Left ventricle myocardium superior (tissue), 1 donor: ENCODE measurements at places on chromosomes 5 and 9.

GRCh38 chr9:76099516-76099915 is 209.0 kb downstream of the PCSK5 start:
- no peak for DNase-seq

DNA sequence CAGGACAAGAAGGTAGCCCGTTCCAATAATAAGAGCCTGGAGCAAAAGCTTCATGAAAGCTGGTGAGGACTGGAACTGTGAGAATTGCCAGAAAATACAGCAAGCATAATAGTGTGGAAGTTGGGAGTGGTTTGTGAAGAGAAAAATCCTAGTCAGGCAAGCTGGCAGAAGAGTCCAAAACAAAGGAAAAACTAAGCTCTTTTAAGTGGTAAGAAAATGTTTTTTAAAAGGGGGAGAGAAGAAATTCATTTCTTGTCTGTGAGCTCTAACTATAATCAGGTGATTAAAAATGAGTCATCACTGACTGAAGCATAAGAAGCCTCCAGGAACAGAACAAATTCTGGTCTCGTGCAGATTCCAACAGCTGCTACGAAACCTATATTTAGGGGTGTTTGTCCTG is 102.6 kb downstream of the CAAP1 start:
- DNase-seq = no peak

DNA sequence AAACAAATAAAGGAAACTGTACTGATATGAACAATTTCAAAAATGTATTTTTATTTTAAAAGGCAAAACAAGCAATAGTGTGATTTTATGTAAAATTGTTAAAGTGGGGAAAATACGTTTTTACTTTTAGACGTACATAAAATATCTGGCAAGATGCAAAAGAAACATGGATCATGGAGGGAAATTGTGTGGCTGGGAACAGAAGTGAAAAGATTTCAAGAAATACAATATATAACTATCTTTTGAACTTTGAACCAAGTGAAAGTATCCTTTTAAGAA is 1.5 kb upstream of the ZNF367 start:
- DNase-seq = no peak

DNA sequence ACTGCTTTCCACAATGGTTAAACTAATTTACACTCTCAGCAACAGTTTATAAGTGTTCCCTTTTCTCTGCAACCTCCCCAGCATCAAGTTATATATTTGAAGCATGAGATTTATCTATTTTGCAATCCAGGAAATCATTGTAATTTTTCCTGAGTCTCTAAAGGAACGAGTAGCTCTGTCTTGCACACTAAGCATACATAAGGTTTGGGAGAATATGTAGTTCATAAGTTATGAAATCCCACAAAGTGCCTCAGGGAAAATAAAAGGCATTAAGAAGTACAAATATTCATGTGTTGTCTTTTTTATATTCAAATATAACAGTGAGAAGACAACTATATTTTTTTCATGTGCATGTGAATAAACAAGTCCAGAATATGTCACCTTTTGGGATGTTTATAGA is 377.1 kb upstream of the RORB start:
- no peak for DNase-seq

DNA sequence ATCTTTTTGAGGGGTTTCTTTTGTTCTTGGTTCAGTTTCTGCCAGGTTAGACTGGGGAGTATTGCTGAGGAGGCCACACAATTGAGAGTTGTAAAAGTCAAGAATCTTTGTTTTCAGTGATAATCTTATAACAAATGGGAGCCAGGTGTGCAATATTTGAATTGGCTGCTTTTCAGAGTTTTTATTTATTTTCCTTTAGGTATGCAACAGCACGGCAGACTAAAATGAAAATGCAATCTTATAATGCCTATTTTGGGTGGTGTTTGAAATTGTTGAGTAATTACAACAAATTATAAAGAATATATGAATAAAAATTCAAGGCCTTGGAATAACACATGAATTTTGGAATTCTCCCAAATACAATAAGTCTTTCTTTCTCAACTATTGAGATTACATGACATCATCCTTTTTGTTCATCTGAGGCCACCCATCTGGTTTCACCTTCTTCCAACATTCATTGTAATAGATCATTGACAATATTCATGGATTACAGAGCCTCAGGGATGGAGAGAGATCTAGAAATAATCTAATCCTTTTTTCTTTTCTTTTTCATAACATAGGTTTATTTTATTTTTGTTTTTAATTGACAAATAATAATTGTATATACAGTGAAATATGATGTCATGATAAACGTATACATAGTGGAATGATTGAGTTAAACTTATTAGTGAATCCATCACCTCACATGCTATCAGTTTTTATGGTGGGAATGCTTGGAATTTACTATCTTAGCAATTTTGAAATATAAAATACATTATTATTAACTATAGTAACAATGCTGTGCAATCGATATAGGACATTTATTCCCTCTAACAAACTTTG is 1061.0 kb downstream of the NR2F1-AS1 start:
- DNase-seq = no peak

- DNase-seq = no peak
These were observed 11.0 kb downstream of the LPCAT1 start for GRCh38 chr5:1512541-1513291.

DNA sequence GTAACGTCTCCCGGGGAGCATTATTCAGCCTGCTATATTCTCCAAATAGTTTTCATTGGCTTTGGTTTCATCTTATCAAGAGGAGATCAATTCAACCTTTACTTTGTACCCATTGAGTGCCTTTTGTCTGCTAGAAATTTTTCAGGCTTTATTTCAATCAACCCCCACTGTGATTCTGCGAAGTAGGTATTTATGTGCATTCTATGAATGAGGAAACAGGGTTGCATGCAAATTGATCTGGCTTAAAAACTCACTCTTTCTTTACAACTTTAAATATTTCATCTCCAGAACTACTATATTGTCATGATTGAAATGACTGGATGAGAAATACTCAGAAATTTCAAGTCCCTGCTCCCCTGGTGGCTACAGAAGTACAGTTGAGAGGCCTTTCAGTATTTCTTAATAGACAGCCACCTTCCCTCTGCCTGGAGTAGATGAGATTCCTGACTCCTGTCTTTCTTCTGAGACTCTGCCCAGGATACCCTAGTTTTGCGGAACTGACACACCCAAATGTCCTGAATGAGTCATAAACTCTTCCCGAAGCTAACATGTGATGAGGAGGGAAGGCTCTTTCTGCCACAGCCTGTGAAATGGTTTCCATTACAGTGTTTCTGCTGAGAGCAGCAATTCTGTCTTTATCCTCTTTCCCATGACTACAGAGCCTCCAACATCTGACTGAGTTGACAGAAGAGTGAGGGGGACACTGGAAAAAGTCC is 52.6 kb upstream of the TNC start:
- DNase-seq = no peak

DNA sequence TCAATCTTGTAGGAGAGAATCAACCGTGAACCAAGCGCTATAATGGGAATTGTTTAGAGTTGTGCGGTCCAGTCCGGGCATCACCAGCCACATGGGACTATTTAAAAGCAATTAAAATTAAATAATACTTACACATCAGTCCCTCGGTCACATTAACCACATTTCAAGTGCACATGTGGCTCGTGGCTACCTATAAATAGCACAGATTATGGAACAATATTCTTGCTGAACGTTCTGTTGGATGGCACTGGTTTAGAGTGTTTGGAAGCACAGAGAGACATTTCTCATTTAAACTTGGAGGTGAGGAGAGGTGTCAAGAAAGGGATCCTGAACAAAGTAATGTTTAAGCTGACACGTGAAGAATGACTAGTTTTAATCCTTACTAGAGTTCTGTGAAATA is 12.5 kb upstream of the PIP5K1B start:
- DNase-seq = no peak

GRCh38 chr9:114347675-114348074 is 18.0 kb downstream of the ORM2 start:
- no peak for DNase-seq
